ENCODE measurements at places on chromosomes 7 and 10.

DNA sequence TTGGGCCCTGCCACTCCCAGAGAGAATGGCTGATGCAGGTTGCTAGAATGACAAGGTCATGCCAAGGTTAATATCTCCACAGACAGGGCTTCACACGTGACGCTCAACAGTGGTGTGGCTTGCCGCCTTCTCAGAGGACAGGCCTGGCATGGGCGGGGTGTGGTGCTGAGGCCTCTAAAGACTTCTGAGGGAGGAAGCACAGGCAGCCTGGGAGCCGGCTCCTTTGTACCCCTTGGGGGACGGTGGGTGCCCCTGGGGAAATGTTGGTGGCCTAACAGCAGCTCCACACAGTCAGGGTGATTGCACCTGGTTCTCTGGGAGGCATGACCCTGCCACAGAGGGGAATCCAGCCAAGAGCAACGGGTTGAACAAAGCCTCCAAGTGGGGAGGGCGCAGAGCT, 115.1 kb downstream of the PKD1L1 start:
- no peak for DNase-seq

- no peak for DNase-seq
These were observed 248.8 kb upstream of the FZD8 start for GRCh38 chr10:35890676-35891495.

- no peak for DNase-seq
These were observed 112.5 kb upstream of the ANLN start for GRCh38 chr7:36277249-36277542.

DNA sequence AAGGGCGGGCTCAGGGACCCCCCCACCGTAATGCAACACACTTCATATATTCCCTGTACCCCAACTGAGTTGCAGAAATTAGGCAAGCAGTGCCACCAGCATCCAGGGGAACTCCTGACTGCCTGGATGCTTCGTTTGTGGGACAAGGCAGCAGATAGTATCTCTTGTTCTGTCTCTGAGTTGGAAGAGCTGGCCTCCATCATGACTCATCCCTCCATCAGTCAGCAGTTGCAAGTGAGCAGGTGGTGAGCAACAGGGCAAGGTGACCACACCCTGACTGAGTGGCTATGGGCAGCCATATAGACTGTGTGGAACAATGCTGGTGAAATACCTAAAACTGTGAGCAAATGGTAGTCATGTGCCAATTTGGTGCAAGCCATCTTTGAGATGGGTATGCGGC, 22.8 kb upstream of the ADAMTS14 start:
- no peak for DNase-seq

DNA sequence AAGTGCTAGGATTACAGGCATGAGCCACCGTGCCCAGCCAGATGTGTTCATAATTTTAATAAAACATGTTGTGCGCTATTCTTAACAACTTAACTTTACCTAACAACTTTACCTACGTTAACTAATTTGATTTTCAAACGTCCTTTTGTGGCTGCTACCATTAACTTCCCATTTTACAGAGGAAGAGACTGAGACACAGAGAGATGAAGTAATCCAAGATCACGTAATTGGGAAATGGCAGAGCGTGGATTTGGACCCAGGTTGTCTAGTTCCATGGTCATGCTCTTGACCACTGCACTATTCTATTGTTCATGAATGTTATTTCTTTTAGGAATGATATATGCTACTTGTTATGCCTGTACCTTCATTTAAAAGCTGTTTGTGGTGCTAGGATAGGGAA, 80.3 kb upstream of the MTPN start:
- DNase-seq, result no peak

DNA sequence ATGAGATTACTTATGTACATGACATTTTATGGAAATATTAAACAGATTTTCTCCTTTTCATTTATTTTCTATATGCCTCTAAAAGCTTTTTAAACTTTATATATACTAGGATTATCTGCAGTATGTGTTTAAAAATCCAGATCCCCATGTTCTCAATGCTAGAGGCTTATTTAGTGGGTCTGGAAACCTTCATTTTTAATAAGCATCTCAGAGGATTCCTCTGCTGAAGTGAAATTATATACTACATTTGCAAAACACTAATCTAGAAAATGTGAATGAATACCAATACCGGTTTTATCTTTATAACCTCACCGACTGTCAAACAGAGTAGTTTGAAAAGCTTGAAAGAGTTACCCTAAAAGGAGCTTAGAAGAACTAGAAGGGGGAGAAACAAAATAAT, 863.8 kb upstream of the ZWINT start:
- no peak for DNase-seq

- no peak for DNase-seq
These were observed 30.2 kb upstream of the ABCB4 start for GRCh38 chr7:87505557-87506245.

- DNase-seq, result no peak
These were observed 24.9 kb downstream of the TMEM106B start for GRCh38 chr7:12235970-12236369.

DNA sequence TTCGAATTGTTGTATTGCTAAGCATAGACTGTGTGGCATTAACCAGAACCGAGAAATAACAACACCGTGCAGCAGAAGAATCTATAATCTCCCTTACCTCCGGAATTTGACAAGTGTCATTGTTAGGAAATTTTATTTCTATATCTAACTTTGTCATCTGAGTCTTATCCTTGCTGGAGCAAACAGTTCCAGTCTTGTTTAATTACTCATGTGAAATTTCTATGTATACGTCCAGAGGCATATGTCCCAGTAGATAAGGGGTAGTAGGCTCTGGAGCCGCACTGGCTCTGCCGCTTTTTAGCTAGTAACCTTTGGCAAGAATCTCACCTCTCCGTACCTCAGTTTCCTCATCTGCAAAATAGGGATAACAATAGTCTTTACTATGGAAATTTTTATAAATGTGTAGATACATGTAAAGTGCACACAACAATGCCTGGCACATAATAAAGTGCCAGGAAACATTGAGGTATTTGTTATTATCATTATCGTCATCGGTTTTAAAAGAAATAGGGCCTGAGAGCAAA, 228.6 kb downstream of the VTI1A start:
- DNase-seq, result no peak

DNA sequence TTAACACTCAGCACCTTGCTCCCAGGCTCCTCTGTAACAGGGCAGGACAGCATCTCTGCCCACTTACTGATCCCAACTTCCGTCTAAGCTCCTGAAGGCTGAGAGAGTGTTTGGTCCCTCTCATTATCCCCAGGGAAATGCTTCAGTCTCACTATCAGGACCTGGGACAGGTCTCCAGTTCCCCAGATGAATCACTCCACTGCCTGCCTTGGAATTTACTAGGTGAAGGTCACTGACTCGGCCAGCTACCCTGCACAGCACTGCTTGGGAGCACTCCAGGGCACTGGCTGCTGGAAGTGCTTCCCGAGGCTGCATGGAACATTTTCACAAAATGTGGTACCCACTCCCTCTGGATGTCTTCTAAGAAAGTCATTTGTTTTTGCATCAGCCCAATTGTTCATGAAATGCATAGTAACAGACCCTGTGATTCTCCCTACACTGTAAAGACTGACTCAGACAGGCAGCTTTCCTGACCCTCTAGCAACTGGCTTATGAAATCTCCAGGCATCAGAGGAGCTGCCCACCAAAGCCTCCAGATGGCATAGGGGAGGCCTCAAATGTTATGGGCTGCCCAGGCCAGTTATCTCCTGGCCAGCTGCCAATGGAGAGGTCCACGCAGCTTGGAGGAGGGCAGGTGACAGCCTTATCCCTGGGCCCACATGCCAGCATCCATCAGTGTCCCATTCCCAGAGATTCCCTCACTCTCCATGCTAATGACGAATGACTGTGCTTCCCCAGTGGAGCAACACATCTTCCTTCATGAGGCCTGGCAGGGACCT, 89.1 kb downstream of the GFRA1 start:
- no peak for DNase-seq

DNA sequence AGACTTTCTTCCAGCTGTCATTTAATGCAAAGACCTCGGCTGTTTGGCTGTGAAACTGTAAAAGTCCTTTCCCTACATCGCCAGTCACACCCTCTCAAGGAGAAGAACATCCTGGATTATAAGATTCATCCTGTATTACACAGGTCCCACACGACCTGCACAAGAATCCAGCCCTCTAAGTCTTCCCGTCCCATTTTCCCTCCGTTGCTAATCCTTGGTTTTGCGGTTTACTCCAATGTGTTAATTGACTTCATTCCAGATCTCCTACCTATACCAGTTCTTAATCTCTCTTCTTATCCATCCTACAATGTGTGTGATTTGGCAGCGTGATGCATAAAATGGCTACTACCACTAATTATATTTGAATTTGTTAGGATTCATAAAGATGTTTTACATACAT, 110.4 kb downstream of the COL28A1 start:
- DNase-seq, result no peak

DNA sequence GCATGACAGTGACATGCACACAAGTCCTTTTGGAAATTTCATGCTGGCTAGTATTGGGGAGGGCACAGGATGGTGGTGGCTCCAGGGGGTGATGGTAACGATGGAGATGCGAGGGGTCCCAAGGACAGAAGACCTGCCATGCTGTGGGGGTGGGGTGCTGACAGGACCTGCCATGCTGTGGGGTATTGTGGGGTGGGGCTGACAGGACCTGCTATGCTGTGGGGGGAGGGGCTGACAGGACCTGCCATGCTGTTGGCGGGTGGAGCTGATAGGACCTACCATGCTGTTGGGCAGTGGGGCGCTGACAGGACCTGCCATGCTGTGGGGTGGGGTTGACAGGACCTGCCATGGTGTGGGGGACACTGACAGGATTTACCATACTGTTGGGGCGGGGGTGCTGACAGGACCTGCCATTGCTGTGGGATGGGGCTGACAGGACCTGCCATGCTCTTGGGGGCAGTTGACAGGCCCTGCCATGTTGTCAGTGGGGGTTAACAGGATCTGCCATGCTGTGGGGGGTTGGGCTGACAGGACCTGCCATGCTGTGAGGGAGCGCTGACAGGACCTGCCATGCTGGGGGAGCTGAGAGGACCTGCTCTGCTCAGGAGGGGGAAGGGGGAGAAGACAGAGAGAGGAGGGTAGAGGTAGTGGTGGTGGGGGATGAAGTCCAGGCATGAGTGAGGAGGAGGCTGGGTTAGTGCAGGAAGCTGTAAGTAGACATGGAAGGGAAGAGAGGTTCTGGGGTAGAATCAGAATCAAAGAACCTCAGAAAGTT, 36.2 kb upstream of the RET start:
- no peak for DNase-seq

GRCh38 chr7:55308186-55308929, 56.8 kb upstream of the LANCL2 start:
- DNase-seq, result no peak

GRCh38 chr10:66931949-66932343, 6.1 kb downstream of the LRRTM3 start:
- no peak for DNase-seq

DNA sequence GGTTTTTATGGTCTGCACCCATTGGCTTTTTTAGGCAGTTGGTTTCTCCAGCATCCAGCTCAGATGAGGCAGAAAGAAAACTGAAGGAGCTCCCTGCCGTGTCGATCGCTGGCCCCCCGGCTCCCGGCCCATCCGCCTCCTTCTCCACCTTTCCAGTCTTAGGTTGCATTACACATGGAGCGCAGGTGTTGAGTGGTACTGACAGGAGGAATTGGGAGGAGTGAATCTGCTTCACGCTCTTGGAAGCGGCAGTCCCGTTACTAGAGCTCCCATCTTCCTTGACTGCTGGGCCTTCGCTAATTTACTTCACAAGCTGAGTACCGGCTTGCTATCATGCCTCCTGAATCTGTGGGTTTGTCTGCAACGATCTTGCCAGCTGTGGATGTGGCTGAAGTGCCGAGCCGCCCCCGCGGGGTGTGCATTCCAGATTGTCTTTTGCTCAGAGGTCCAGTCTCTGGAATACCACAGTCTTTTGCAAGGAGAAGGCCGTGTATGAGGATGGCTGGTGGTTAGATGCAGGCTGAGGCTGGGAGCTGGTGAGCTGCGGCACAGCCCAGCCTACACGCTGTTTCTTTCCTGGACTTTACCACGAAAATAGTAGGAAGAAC, 17.1 kb downstream of the IQCE start:
- DNase-seq, result no peak

- DNase-seq, result no peak
These were observed 25.6 kb upstream of the CRTAC1 start for GRCh38 chr10:98055841-98056516.

DNA sequence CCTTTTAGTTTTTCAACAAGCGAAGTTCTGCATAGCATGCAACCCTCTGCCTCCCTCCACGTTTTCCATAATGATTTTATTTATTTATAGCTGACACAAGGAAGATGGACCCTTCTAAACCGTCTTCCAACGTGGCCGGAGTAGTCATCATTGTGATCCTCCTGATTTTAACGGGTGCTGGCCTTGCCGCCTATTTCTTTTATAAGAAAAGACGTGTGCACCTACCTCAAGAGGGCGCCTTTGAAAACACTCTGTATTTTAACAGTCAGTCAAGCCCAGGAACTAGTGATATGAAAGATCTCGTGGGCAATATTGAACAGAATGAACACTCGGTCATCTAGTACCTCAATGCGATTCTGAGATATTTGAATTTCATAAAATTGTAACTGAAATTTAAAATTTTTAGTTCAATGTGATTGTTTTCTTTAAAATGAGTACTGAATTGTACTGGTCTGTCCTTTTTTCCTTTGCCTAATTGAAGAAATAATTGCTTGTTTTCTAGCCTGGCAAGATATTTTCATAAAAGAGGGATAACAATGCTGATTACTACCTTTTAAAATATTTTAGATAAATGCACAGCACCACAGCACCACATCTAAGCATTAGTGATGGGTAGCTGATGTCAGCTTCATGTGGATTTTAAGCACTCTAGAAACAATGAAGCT, 41.5 kb upstream of the SLC39A12 start:
- DNase-seq, result no peak

GRCh38 chr10:71125749-71126107, 86.6 kb upstream of the UNC5B start:
- DNase-seq, result no peak

DNA sequence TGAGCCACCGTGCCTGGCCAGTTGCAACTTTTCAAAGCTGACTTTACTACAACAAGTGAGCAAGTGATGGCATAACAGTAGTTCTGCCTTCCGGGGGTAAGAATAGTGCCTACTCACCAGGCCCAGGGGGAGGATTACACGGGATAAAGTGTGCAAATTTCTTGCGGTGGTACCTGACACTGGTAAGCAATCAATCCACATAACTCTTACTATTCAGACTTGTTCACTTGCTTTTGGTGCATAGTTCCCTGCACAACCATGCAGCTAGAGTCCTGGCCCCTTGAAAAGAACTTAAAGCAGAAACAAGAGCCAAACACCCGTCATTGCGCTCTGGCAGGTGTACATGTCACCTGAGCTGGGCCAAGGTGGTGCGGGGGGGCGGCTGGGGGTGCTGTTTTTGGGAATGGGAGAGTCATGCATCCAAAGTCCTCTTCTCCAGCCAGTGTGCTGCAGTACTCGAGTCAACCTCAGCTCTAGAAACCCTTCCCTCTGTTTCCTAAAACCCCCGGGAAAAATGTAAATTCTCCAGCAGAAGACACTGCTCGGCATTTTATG, 5.4 kb upstream of the COBL start:
- no peak for DNase-seq

- no peak for DNase-seq
These were observed 57.2 kb upstream of the ELMO1 start for GRCh38 chr7:37505750-37506353.

- DNase-seq, result no peak
These were observed 508.7 kb upstream of the SEMA3D start for GRCh38 chr7:85695533-85695932.

GRCh38 chr7:37920849-37921805, 687 bp downstream of the EPDR1 start:
- no peak for DNase-seq
